ENCODE measurements at places on chromosomes 7 and 10.

GRCh38 chr7:89623018-89623672 is 531.1 kb upstream of the STEAP1 start:
- DNase-seq: peak; percentile 45

DNA sequence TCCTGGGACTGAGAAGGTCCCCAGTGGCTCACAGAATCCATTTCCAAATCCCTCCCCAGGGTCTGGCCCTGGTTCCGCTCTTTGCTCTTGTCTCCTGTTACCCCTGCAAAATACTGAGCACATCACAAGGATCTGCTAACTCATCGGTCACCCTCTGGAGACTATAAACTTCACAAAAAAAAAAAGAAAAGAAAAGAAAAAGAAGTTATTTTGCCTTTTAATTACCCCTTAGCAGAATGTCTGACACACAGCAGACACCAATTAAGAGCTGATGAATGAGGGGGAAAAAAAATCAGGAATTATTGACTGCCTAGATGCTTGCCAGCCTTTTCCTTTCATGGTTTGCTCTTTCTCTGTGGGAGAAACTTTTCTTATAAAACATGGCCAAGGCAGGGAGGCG is 578.7 kb downstream of the GRID1 start:
- DNase-seq: no peak

DNA sequence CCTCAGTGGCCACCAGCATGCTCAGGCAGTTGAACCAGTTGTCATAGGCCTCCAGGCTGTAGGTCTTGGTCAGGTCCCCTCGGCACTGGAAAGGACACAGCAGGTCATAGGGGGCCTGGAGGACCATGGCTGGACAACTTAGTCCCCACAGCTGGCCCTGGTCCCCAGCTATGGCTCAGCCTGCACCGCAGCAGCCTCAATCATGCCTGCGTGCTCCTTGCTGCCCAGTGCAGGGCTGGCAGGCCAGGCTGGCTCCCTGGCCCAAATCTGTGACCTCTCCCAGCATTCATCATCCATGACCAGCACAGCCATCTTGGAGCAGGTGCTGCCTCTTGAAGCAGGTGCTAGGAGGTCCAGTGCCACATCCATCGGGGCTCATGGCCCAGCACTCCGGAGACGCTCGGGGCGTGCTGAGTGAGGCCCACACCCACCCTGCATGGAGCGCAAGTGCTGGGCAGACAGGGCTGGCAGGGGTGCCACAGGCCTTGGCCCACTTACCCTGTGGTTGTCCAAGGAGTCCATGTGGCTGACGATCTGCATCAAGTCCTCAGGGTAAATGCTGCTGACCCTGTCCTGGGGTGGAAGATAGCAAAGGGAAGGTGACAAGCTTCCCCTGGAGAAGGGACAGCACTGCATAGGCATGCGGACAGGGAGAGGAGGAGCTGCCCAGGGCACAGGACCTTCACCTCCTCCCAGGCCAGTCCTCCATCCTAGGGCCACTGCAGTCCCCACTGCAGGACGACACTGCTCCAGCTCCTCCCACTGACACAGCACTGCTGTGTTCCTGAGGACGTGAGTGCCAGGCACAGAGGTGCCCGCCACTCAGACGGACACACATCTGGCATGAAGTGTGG is 61.7 kb downstream of the CSGALNACT2 start:
- DNase-seq: no peak

- no peak for DNase-seq
These were observed 304.5 kb upstream of the NFE2L3 start for GRCh38 chr7:25847336-25848070.

DNA sequence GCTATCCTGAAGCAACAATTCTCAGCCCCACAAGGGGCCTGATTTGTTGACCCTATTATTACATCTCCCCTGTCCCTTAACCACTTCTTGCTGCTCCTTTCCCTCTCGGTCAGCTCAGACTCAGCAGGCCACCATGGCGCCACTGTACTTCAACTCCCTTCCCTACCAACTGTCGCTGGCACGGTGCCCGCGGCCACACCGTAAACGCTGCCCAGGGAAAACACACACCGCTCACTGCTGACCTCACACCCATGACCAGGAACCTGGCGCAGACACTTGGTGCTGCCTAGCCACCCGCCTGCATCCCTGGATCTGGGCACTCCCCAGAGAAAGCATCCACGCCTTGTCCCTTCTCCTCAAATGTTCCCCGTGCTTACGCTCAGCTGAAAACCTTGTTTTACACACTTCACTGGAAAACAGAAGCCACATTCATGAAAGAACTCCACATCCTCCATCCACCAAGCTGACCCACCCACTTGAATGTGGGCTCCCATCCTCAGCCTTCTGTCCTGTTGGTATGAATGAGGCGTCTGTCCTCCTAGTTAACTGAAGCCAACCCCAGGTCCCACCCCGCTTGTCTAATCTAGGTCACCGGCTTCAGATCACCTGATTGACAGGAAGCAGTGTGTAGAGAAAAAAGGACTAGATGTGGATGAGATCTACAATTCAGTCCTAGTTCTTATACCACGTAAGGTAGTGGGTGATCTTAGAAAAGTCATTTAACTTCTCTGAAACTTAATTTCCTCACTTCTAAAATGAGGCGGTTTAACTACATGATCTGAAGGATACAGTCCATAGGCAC is 28.5 kb upstream of the CRYGN start:
- no peak for DNase-seq

DNA sequence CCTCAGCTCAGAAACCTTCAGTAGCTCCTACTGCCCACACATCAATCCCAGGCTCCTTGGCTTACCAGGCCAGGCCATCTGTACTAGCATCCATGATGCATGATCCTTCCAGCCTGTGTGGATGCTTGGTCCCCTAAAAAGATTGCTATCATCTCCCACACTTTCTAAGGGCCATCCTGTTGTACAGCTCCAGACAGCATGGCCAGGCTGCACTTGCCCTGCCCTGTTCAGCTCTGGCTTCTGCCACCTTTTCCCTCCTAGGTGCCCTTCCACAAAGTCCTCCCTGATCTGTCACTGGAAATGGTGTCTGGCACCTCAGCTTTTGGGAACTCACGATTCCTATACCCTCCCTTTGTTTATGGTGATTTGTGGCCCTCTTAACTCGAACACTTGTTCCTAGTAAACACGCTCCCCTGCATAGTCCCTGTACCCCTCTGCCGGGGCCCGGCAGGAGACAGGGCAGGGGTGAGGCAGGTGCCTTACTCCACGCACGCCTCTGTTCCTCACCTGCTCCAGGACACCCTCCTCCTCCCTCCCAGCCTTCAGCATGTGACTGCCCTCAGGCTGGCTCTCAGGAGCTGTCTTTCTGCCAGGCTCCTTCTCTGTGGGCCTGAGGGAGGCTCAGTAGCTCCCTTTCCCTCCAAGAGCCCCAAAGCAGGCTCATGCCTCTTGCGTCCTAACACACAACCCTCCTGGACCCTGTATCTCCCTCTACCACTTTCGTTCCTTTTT is 71.8 kb downstream of the CDH23 start:
- no peak for DNase-seq

GRCh38 chr7:128790315-128791041 is 1.3 kb upstream of the CCDC136 start:
- DNase-seq: no peak

DNA sequence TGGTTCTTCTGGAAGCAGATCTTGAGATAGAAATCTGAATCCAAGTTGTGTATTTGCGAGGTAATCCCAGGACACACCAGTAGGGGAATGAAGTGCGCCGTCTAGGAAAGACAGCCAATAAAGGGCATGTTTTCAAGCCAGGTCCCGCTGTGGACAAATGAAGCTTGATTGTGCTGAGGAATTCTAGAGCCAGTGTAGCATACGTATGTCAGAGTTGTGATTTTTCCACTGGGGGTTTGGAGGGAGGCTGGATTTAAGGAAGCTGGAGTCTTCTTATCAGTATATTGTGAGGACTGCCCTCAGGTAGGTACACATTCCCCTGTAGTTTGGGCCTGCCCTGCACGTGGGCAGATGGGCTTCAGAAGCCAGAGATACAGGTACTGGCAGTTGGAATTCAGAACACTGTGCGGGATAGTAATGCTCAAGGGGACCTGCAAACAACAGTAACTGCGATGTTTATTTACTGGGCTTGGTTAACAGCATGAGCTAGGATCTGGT is 50.9 kb downstream of the GALNT11 start:
- peak; percentile 36 for DNase-seq

GRCh38 chr10:115992236-115992986 is 280.6 kb downstream of the GFRA1 start:
- DNase-seq: no peak

- DNase-seq: no peak
These were observed 176.3 kb upstream of the TCERG1L start for GRCh38 chr10:131487822-131488221.

DNA sequence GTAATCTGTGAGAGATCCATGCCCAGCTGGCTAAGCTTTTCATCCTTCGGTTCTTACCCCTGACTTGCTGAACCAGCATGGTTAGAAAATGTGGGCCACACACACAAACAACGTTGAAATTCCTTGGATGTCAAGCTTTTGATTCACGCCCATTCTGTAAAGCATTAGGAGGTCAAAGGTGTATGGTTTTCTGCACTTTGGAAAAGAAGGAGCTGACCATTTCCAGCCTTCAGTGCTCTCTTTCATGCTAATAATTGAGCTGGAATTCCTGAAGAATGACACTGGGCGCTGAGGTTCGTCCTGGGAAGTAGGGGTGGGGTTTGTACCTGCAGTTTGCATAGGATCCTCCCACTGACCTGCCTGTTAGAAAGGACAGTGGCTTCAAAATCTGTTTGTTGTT is 23.1 kb downstream of the KLF6 start:
- no peak for DNase-seq

DNA sequence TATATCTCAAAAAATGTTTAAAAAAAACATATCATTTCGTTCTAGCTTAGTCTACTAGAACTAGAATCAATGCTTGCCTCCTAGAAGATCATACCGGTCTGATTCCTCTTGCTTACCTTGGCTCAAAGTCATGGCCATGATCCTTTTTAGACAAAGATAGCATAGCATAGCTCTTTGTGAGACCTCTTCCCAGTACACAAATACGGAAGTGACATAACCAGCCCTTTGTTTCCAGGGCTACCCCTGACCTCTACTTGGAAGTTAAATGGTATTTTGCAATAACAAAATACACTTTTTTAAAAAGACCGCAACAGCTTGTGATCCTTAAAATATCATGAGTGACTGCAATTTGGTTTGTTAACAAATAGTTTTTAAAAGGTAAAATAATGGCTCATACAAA is 130.7 kb upstream of the NOBOX start:
- DNase-seq: no peak

- DNase-seq: no peak
These were observed 20.4 kb upstream of the NUP42 start for GRCh38 chr7:23161482-23161881.

DNA sequence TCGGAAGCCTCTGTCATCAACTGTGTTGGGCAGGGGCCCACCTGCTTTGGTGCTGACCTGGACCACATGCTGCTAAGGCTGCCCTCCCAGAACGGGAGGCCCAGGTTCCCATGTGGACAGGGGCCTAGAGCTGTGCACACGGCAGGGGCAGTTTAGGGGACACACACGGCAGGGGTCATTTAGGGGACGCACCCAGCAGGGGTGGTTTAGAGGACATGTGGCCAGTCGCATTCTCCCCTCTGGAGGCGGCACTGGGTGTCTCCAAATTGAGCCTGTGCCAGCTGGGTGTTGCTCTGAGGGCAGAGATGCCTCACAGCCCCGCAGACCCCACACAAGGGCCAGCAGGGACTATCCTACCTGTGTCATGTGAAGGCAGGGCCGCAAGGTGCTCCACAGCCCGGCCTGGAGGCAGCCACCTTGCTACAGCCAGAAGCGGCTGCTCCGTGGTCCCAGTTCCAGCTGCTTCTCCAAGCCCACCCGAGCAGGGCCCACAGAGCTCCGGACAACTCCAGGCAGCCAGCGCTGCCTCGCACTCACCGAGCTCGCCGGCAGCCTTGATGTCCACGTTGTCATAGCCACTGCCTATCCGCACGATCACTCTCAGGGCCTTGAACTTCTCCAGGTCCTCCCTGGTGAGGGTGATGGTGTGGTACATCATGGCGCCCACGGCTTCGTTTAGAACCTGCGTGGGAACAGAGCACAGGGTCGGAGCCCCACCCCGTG is 60.7 kb downstream of the ZRANB1 start:
- DNase-seq: no peak

DNA sequence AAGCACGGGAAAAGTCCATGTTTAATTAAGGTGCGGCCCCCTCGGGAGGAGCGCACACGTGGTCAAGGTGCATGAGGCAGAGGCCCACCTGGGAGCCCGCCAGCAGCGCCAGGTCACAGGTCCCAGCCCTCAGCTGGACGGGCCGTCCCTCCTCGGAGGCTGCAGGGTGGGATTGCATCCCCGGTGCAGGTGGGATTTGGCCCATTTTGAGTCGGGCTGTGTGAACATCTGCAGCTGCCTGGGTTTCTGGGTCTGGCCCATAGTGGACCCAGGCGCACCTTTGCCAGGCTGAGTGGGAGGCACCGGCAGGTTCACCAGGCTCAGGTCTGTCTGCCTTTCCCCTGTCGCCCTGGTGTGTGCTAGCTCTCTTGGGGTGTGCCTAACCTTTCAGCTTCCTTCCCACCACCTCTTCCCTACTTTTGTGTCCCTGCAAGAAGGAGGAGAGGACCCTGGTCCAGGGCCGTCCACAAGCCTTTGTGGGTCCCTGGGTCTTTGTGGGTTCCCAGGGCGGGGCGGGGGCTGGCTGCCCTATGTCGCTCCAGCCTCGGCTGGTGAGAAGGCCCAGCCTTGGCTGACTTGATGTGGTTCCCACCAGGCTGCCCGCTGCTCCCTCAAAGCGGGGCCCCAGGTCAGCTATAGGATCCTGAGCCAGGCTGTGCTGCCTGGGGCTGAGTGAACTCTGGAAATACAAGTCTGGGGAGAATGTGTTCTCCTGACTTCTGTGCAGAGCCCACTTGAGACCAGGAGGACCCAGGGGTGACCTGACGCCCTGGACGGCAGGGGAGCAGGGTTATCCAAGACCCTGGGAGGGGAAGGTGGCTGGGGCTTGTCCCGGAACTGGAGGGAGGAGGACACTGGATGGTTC is 186.7 kb upstream of the SHH start:
- no peak for DNase-seq

GRCh38 chr7:152924238-152924637 is 164.7 kb downstream of the ACTR3B start:
- no peak for DNase-seq

DNA sequence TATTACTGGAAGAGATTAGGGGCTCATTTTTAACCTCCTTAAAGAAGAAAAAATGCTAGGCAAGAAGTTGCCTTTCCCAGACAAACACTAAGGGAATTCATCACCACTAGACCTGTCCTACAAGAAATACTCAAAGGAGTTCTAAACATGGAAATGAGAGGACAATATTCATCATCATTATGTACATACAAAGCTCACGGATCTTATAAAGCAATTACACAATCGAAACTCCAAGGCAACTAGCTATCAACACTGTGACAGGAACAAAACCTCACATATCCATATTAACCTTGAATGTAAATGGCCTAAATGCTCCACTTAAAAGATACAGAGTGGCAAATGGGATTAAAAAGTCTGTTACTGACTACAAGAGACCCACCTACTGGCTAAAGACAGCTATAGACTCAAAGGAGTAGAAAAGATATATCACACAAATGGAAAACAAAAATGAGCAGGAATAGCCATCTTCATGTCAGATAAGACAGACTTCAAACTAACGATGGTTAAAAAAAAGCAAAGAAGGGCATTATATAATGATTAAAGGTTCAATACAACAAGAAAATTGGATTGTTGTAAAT is 246.6 kb downstream of the ADRA2A start:
- no peak for DNase-seq
